GM23338 (cell line): ENCODE measurements at places on chromosomes 12 and 14. TPM values are rescaled to one million over a fixed set of nuclear protein-coding genes. Genes with fewer than 3 reads are reported as not detected.

GRCh38 chr12:67394550-67394949, 125.4 kb downstream of the CAND1 start:
- peak; percentile 12 for DNase-seq

MTA1 gene
- 104 and 126 TPM in 2 replicates for total RNA-seq

DNA sequence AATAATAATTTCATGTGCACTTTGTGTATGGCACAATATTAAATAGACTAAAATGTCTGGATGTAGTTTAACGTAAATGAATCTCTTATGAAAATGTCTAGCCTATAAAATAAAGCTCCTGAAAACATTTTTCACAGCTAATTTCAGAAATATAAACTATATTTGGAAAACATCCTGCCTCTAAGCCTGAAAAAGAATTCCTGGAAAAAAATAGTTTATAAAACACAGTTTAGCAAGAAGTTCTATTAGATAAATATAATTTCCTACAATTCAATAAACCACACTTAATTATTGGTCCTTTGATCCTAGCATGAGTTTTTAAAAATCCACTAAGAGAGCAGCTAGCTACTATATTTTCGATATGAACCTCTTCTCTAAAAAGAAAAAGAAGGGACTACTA, 159.9 kb downstream of the ADAMTS20 start:
- no peak for DNase-seq

DNA sequence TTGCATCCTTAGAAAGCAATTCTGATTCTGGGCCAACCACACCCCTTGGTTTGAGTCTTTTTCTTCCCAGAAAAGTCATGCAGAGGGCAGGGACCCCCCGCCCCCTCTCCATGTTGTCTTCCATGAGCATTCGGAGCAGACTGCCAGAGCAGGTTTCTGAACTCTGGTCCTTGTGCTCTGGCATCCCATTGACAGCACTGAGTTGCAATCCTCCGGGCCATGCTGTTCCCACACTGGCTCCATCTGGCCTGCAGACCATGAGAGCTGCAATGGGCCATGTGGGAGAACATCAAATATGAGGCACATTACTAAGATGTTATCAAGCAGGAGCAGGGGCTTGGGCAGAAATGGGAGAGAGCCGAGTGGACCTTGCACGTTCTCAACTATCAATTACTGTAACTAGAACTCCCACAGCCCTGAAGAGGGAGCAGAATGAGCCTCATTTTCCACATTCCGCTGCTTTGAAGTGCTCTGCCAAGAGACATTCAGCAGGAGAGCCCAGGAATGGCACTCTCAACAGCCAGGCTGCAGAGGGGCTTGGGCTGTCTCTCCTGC, 157.4 kb downstream of the STXBP6 start:
- DNase-seq, result peak; percentile 12

SLC17A8 gene
- 0.24 TPM in 1 of 2 replicates, not detected in the other for total RNA-seq

DNA sequence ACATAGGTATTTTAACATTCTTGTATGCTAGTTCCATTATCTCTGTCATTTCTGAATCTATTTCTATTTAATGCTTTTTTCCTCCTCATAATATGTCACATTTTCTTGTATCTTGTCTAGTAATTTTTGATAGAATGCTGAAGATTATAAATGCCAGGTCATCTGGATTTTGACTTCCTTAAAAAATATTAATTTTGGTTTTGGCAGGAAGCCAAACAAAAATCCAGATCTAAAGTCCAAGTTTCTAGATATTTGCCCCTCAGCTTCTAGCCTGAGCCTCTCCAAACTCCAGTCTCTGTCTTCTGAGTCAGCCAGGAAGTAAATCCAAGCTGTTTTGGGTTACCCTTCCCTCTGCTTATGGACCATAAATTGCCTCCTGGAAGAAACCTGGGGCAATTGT, 335.4 kb downstream of the APAF1 start:
- no peak for DNase-seq

- DNase-seq, result no peak
These were observed 12.9 kb downstream of the GMFB start for GRCh38 chr14:54475911-54476310.
